SJCRH30 (cell line): ENCODE measurements at places on chromosomes 5 and 9.

- DNase-seq: peak; percentile 6
- no peaks in the 10 kb centered on the region for H3K4me1 ChIP-seq
- H3K27me3 ChIP-seq: no peaks in the 10 kb centered on the region
- H3K4me3 ChIP-seq: no peak overlapping the region
- H3K36me3 ChIP-seq: no peaks in the 10 kb centered on the region
These were observed 186.1 kb downstream of the SNCAIP start for GRCh38 chr5:122498163-122498562.

GRCh38 chr9:6086006-6086655 lies 70.7 kb upstream of the RANBP6 start:
- no peak overlapping the region for H3K27ac ChIP-seq
- no peaks in the 10 kb centered on the region for H3K27me3 ChIP-seq
- no peaks in the 10 kb centered on the region for H3K4me1 ChIP-seq
- no peak for DNase-seq

- no peak for DNase-seq
- H3K27me3 ChIP-seq: no peaks in the 10 kb centered on the region
These were observed 76.2 kb upstream of the ALDH1B1 start for GRCh38 chr9:38316166-38316780.

- no peaks in the 10 kb centered on the region for H3K4me1 ChIP-seq
- no peaks in the 10 kb centered on the region for H3K36me3 ChIP-seq
- DNase-seq: no peak
- H3K27me3 ChIP-seq: no peaks in the 10 kb centered on the region
- no peak overlapping the region for H3K27ac ChIP-seq
These were observed 74.1 kb downstream of the PAX5 start for GRCh38 chr9:36959681-36960574.

DNA sequence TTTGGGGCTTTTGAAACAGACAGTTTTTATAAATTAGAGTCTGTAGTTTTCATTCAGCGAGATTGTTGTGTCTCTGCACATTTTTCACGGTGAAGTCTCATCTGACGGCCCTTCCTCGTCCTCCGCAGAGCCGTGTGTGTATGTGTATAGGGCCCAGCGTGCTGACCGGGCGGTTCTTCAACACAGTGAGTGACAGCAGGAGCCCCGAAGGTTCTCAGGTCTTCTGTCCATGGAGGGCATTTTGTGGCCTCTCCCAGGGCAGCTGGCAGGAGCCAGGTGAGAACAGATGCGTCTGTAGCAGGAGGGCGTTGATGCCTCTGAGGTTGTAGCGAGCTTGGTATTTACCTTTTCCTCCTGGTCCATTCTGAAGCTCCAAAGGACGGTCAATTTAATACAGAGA lies 116.0 kb upstream of the LPCAT1 start:
- DNase-seq: no peak
- H3K27ac ChIP-seq: no peak overlapping the region
- no peak overlapping the region for H3K4me3 ChIP-seq
- H3K27me3 ChIP-seq: no peaks in the 10 kb centered on the region
- H3K36me3 ChIP-seq: no peaks in the 10 kb centered on the region

DNA sequence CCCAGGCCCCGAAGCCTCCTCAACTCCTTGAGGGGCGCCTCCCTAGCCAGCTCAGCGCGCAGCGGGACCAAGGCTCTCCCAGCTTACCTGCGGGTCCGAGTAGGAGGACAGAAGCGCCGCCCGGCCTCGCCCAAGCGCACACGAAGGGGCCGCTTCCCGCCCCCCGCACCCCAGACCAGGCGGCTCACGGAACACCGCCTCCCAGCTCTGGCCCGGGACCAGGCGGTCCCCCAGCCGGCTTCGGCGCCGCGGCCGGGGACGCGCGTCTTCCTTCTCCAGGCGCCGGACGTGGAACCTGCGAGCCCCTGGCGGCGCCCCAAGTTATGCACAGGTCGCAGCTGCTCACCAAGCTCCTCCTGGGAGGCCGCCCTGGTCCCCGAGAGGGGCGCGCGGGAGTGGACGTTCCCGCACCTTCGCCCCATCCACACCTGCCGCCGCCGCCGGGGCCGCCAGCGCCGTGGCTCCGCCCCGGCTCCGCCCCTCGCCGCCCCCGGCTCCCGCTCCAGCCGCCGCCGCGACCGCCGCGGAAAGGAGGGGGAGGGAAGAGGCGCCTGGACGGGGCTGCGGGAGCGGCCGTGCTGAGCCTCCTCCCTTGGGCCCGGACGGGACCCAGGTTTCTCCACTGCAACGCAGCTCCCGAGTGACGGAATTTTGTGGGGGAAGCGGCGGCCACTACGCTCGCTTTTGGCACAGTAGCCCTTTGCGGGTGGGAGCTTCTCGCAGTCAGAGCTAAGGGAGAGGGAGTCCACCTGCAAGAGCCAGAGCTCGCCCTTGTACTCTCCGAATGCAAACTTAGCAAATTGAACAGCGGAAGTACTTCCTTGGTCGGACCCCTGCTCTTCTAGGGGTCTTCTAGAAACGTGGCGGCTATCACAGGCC lies 77.5 kb upstream of the IFNE start:
- H3K27ac ChIP-seq: no peak overlapping the region
- no peaks in the 10 kb centered on the region for H3K4me1 ChIP-seq
- H3K36me3 ChIP-seq: no peaks in the 10 kb centered on the region
- no peaks in the 10 kb centered on the region for H3K27me3 ChIP-seq
- DNase-seq: no peak
- H3K4me3 ChIP-seq: peak overlapping the region; percentile 38

DNA sequence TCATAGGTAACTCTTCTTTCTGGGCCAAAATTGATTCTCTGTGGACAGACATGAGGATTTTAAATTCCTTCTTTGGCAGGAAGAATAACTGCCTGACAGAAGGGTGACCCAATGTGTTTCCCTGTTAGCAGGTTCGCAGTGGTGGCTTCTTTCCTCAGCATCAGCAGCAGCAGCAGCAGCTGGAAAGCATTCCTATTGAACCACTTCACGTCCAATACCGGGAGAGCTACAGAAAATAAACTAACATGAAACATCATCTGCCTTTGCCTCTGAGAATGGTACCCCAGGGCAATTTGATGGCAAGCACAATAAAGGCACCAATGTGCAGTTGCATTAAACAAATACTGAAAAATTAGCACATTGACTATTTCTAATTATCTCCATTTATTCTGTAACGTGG lies 214.5 kb downstream of the TMEM167A start:
- DNase-seq: no peak
- H3K27ac ChIP-seq: no peak overlapping the region
- H3K4me1 ChIP-seq: no peaks in the 10 kb centered on the region
- H3K4me3 ChIP-seq: no peak overlapping the region
- H3K36me3 ChIP-seq: no peaks in the 10 kb centered on the region
